ENCODE measurements at places on chromosomes 7 and 10. TPM values are rescaled to one million over a fixed set of nuclear protein-coding genes. Genes with fewer than 3 reads are reported as not detected.

DNA sequence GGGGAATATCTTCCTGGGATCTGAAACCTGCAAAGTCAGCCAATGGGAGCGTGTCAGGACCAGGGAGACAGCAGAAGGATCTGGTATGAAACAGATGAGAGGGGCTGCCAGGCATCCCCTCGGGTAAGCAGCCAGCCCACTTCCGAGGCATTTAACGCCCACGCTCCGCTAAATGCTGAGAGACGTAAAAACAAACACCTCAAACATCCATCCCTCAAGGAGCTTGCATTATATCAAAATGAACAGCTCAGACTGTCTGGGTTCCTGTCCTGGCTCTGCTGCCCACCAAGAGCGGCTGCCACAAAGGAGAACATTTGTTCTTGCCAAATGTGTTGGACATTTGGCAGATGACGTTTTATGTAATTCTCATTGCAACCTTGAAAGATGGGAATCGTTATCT lies 7.0 kb upstream of the SERPINE1 start:
- no peak for DNase-seq

Gene OR2A42
- total RNA-seq = not detected

Gene CRHR2
- not detected for total RNA-seq

DNA sequence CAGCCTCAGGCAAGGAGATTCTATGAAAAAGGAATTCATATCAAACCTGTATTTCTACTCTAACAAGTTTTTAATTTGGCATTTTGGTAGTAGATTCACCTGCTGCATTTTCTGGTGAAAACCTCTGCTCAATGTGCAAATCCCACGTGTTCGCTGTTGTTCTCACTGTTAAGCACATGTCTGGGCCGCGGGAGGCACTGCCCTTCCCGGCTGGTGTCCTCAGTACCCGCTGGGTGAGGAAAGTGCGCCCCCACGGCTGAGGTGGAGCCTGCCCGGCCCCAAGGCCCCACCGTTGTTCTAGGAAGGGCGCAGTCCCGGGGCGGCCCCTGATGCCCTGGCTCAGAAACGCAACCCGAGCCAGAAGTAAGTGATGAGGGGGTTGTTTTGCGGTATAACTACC lies 193.4 kb upstream of the VWC2 start:
- no peak for DNase-seq

Gene PROSER2
- 10.4 TPM for total RNA-seq

Gene RHOBTB1
- 5.8 TPM for total RNA-seq

Gene ZFAND2A
- total RNA-seq = 49.9 TPM

Gene GCK
- not detected for total RNA-seq

GRCh38 chr10:123614888-123615287 lies 51.3 kb upstream of the GPR26 start:
- peak; percentile 69 for DNase-seq

DNA sequence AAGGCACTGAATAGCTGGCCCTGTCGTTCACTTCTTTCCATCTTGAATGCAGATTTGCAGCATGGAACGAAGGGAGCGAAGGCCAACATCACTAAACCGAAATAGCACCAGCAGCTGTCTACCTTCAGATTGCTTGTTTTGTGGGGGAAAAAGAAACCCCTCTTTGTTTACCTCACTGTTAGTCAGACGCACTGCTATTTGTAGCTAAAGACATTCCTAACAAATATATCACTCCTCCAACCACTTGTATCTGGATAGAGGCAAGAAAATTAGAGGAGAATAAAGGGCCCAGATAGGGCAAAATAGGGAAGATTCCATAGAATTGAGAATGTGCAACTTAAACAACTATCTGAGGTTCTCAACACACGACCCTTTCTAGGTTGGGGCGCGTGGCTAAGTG lies 26.5 kb downstream of the ANK3 start:
- no peak for DNase-seq

Gene MCM7
- 92.2 TPM for total RNA-seq

GRCh38 chr7:30285536-30286284 lies 1.3 kb downstream of the ZNRF2 start:
- DNase-seq = peak; percentile 70

DNA sequence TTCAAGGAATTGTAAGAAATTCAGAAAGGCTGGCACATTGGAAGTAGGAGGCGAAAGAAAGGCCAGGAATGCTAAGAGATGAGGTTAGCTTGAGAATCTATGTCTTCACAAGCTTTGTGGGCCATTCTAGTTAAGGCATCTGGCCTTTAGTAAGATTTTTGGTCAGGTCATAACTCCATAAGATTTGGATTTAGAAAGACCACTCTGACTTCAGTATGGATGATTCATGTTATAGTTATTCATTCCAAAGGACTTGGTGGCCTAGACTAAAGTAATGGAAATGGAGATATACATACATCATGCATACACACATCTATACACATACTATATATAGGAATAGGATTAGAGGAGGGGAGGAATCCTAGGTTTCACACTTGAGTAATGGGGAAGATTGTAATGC lies 77.5 kb downstream of the SEPTIN7 start:
- no peak for DNase-seq

Gene CCDC172
- not detected for total RNA-seq

GRCh38 chr7:138079137-138079536 lies 2.9 kb downstream of the AKR1D1 start:
- DNase-seq = no peak

GRCh38 chr10:130968964-130969363 lies 342.6 kb downstream of the TCERG1L start:
- DNase-seq = no peak

Gene PIK3AP1
- 19.8 TPM for total RNA-seq

GRCh38 chr7:138243430-138243829 lies 167.2 kb downstream of the AKR1D1 start:
- no peak for DNase-seq

DNA sequence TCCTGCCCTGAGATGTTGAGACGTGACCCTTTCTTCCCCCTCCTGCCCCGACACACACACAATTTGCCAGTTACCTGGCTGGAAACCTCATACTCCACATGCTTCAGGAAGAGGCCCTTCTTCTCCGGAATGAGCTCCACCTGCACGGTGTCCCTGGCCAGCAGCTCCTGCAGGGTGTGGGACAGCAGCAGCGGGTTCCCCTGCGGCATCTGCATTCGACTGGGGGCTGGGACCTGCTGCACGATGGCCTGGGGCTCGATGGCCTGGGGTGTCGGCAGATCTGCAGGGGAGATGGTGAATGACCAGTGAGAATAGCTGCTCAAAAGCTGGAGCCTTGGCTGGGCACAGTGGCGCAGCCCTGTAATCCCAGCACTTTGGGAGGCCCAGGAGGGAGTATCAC lies 36.0 kb downstream of the NUDT1 start:
- no peak for DNase-seq

GRCh38 chr10:121355161-121355560 lies 243.1 kb downstream of the FGFR2 start:
- DNase-seq = no peak

DNA sequence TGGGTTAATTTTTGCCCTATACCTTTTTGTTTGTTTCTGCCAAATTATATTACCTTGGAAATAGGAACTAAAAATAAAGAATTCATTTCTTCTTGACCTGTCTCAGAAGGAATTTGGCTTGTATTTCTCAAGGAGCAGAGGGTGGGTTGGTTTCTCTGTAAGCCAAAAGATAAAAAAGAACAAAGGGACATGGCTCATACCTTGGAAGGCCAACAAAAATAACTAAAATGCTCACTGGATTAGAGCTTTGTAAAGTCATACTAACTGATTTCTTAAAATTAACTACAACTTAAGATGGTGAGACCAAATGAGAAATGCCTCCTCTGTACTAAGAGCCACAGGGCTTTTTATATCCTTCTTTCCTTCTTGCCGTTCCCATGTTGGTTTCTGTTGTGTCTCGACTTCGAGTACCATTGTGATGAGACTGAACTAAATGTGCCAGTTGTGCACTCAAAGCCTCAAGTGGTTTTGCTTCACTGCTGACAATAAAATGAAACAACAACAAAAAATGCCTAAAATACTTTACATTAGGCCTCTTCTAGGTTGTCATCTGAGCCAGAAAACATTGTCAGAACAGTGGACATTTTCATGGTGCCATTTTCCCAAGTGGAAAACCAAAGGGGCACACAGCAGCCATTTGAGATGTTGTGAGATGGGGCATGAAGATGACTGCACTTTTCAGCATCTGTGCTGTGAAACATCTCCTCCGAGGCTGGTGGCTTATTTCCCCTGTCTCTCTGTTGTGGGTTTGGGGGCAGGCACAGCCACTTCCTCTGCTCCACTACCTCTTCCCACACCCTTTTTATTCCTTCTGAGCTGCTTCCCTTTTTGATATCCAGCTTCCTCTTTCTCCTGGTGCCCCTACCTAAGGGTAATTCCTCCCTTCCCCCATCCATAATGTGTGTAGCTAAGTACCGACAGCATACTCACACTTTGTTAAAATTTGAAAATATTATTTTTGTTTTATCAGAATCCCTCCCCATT lies 51.8 kb upstream of the AGR3 start:
- no peak for DNase-seq

DNA sequence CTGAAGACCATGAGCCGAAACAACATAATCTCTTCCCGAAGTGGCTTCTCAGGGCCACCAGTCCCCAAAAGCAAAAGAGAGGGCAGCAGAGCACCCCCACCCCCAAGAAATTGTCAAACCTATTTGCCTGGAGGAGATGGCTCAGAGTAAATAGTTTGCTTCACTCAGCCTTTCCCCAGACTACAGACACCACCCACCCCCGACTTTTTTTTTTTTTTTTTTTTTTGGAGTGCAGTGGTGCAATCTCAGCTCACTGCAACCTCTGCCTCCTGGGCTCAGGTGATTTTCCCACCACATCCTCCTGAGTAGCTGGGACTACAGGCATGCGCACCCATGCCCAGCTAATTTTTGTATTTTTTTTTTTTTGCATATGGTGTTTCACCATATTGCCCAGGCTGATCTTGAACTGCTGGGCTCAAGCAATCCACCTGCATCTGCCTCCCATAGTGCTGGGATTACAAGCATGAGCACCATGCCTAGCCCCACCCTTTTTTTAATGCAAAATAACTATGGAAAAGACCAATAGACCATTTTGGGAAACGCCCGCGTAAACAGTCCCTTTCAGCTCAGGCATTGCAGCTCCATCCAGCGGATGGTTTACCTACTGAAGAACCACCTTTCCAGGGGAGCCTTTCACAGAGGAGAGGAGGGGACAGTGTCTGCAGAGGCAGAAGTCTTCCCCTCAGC lies 9.7 kb downstream of the ZMIZ1 start:
- no peak for DNase-seq

Gene ZNF804B
- not detected for total RNA-seq

DNA sequence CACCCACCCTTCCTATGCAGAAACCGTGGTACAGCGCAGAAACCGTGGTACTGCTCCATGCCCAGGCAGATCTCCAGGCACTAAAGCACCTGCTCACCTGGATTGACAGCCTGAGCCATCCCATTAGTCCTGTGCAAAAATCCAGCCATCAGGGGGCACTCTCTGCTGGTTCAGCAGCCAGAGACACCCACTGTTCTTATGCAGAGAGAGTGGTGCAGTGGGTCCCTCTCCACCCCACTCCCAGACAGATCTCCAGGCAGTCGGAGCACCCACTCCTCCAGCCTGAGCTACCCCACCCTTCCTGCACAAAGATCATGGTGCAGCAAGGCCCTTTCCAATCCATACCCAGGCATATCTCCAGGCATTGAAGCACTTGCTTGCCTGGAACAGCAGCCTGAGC lies 219.8 kb downstream of the CTNNA3 start:
- DNase-seq = no peak
